ENCODE measurements at places on chromosomes 5 and 9. TPM values are rescaled to one million over a fixed set of nuclear protein-coding genes. Genes with fewer than 3 reads are reported as not detected.

Gene LRRC70
- total RNA-seq: 0.86 TPM

Gene KIF3A
- total RNA-seq: 19.3 TPM

Gene PDE6A
- total RNA-seq: not detected

Gene SNCAIP
- total RNA-seq: not detected

Gene SPINK5
- not detected for total RNA-seq

Gene IRX1
- not detected for total RNA-seq

Gene PLAC8L1
- total RNA-seq: 1.0 TPM

Gene PCDHA3
- total RNA-seq: not detected

Gene UBTD2
- total RNA-seq: 7.2 TPM

Gene INSL6
- total RNA-seq: not detected

Gene WDR38
- not detected for total RNA-seq

Gene FBP1
- total RNA-seq: 2.7 TPM

Gene SLC2A8
- 3.4 TPM for total RNA-seq

Gene TERT
- 0.36 TPM for total RNA-seq

Gene SPTLC1
- total RNA-seq: 51.4 TPM

Gene NTNG2
- total RNA-seq: 15.6 TPM

Gene SMIM23
- total RNA-seq: not detected

Gene SPATA31A3
- total RNA-seq: not detected

Gene SLC36A2
- not detected for total RNA-seq

Gene STPG3
- total RNA-seq: not detected

Gene GABBR2
- total RNA-seq: not detected

Gene PCDHB9
- not detected for total RNA-seq

Gene ISOC1
- total RNA-seq: 14.5 TPM

Gene SPATA31C1
- not detected for total RNA-seq

Gene SPATA31C2
- not detected for total RNA-seq

Gene TRPM3
- not detected for total RNA-seq

Gene OR1Q1
- not detected for total RNA-seq

Gene C9orf153
- 0.30 TPM for total RNA-seq

Gene PCDHGC5
- not detected for total RNA-seq

Gene ACER2
- total RNA-seq: 3.9 TPM

Gene DDX4
- total RNA-seq: 1.2 TPM

Gene GMCL2
- not detected for total RNA-seq

Gene RAB3C
- total RNA-seq: not detected
